Hematopoietic multipotent progenitor cell (in vitro differentiated cells): ENCODE measurements at places on chromosomes 7 and 10.

DNA sequence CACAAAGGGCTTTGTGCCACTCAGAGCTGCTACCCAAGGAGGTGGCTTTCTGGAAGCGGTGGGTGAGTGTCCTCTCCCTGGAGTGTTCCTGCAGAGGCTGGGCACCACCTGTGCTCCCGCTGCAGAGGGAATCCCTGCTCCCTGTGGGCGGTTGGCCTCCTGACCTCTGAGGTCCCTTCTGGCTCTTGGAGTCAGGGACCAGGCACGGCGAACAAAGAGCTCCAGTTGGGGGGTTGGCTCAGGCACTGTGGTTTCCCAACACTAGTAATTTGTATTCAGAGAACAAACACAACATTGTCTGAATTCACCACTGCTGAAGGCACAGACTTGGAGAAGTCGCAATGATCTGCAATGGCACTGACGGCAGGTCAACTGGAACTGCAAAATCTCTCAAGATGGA, 328.9 kb downstream of the PRPF18 start:
- DNase-seq, result no peak

DNA sequence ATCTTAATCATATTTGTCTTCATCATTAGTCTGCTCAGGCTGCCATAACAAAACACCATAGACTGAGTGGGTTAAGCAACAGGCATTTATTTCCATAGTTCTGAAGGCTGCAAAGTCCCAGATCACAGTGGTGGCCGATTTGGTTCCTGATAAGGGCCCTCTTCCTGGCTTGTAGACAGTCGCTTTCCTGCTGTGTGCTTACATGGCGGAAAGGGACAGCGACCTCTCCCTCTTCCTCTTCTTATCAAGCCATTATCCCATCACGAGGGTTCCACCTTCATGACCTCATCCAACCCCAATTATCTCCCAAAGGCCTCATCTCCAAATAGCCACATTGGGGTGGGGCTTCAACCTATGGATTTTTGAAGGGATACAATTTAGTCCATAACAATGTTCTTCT, 84.0 kb downstream of the LYZL1 start:
- no peak for DNase-seq

DNA sequence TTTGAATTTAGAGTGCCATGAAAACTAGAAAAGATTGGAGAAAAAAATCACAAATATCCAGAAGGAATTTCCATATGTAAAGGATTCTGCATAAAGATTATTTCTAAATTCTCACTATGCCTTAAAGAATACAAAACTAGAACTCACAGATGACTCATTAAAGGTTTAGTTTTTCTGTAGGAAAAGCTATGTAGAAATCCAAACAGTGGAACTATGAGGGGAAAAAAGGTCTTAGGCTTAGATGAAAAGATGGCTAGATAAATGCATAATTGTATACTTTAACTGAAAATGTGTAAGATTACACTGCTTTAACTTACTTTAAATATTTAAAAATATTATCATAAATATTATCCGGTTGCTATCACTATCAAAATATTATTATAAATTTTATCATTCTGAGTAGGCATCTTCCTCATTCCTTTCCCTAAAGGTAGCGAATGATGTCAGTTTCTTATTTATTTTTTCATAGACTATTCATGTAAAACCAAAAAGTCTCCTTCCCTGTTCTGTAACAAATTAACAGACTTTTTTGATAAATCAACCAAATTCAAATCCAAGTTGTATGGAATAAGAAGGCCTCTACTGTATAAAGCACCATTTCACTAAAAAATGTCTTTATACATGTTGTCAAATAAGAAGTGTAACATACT, 69.1 kb upstream of the COMTD1 start:
- DNase-seq, result no peak

GRCh38 chr10:76024460-76025123, 593.2 kb downstream of the LRMDA start:
- no peak for DNase-seq

GRCh38 chr7:99072126-99072525, 71.8 kb downstream of the SMURF1 start:
- no peak for DNase-seq
